Tracheal epithelial cell (primary cell): ENCODE measurements at places on chromosomes 2 and 18. TPM values are rescaled to one million over a fixed set of nuclear protein-coding genes. Genes with fewer than 3 reads are reported as not detected.

FLACC1 gene
- total RNA-seq = not detected in 2 replicates

GALR1 gene
- total RNA-seq = not detected in 2 replicates

SP140 gene
- total RNA-seq = 0.48 TPM in 1 of 2 replicates, not detected in the other

INSIG2 gene
- 8.5 and 21.7 TPM in 2 replicates for total RNA-seq
